ENCODE measurements at places on chromosomes 5 and 9.

DNA sequence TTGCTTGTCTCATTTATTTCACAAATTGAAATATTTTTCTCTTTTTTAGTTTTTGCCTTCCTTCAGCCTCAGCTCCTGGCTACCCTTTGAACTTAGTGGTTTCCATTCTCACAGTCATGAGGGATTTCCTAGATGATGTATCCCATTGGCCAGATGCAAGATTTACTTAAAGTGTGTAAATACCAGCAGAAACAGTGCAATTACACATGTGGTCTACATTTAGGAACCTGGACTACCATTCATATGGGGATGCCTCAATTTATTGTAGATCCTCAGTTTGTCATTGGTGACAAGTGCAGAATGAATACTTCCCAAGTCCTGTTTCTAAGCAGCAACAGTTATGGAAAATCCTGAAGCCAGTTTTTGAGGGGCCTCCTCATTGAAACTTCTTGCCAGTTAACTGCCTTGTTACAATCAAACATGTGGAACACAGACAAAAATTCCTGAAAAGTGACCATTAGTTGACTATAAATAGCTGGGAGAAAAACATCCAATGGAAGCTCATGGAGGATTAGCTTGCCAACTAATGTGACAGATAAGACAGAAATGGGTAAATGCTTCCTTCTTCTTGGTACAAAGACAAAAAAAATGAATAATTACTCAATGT is 113.6 kb upstream of the FER start:
- DNase-seq: no peak

DNA sequence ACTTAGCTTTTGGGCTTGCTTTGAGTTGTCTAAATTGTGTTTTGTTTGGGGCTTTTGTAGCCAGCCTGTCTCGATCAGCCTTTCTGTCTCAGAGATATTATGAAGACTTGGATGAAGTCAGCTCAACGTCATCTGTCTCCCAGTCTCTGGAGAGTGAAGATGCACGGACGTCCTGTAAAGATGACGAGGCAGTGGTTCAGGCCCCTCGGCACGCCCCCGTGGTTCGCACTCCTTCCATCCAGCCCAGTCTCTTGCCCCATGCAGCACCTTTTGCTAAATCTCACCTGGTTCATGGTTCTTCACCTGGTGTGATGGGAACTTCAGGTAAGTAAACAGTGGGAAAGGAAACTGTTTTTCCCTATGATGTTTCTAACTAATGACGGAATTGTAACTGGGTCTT is 48.6 kb downstream of the NUP214 start:
- no peak for DNase-seq

DNA sequence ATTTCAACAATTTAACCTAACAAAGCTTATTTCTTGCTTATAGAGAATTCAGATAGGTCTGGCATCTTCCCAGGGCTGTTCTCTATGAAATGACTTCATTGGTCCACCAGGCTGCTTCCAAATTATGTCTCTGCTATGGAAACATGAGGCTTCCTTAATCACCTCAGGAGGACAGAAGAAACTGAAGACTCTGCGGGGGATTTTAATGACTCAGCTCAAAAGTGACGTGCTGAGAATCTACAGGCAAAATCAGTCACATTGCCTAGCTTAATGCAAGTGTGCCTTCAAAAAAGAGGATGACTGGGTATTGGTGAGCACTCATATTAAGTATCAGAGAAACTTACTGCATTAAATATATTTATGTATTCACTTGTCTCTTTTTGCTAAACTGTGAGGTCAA is 315.5 kb upstream of the RGMB start:
- DNase-seq: no peak

DNA sequence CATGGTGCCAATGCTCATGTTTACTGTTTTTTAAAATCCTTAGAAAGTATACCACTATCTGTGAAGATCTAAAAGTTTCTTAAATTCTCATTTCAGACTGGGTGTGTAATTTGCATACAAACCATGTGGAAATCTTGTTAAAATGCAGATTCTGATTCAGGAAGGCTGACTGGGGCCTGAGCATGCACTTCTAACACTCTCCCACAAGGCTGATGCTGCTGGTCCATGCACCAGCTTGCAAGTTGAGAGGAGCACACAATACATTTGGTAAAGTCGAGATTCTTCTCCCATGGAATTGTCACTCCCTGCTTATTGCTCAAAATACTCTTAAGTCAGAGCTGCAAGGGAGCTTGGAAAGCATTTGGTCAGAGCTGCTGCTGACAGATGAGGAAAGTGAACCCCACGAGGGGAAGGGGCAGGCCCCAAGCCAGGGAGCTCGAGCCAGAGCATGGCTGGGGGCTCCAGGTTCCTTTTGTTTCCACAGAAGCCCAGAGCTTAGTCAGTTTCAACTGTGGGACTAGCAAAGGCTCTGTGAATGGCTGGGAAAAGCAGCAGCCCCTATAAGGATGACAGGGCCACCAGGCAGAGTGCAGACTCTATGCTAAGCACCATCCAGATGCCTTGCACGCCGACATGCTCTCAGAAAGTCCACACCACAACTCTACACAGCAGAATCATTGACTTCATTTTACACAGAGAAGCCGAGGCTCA is 93.5 kb upstream of the HAND1 start:
- no peak for DNase-seq

- DNase-seq: no peak
Observed at GRCh38 chr5:126449751-126450271, 26.6 kb downstream of the GRAMD2B start.

DNA sequence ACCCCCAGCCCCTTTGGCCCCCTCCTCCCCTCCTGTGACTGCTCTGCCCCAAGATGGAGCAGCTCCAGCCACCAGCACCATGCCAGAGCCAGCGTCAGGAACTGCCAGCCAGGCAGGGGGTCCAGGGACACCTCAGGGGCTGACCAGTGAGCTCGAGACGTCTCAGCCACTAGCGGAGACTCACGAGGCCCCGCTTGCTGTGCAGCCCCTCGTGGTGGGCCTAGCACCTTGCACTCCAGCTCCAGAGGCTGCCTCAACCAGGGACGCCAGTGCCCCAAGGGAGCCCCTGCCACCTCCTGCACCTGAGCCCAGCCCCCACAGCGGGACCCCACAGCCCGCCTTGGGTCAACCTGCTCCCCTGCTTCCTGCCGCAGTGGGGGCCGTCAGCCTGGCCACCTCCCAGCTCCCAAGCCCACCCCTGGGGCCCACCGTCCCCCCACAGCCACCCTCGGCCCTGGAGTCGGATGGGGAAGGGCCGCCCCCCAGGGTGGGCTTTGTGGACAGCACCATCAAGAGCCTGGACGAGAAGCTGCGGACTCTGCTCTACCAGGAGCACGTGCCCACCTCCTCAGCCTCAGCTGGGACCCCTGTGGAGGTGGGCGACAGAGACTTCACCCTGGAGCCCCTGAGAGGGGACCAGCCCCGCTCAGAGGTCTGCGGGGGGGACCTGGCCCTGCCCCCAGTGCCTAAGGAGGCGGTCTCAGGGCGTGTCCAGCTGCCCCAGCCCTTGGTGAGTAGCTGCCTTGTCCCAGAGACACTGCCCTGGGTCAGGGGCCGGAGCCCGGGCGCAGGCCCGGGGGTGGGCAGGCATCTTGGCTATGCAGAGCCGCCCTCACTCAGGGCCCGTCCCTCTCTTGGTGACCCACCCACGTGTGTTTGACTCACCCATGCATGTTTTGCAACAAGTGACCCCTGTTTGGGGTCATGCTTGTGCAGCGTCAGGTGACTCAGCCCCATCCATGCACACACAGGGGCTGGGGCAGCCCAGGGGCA is 105.2 kb downstream of the WNK2 start:
- peak; percentile 97 for DNase-seq

- no peak for DNase-seq
Observed at GRCh38 chr9:133225171-133226011, 16.3 kb upstream of the OBP2B start.

DNA sequence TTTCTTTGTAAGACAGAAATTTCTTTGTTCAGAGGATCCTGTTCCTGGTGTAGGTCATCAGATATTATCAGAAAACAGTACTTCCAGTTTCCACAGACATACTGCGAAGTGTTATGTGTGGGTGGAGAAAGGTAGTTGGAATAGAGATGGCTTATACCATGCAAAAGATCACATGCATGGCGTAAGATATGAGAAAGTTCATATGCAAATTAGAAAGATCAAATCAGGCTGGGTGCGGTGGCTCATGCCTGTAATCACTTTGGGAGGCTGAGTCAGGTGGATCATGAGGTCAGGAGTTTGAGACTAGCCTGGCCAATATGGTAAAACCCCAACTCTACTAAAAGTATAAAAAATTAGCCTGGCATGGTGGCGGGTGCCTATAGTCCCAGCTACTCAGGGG is 65.2 kb upstream of the GLIS3 start:
- DNase-seq: no peak

DNA sequence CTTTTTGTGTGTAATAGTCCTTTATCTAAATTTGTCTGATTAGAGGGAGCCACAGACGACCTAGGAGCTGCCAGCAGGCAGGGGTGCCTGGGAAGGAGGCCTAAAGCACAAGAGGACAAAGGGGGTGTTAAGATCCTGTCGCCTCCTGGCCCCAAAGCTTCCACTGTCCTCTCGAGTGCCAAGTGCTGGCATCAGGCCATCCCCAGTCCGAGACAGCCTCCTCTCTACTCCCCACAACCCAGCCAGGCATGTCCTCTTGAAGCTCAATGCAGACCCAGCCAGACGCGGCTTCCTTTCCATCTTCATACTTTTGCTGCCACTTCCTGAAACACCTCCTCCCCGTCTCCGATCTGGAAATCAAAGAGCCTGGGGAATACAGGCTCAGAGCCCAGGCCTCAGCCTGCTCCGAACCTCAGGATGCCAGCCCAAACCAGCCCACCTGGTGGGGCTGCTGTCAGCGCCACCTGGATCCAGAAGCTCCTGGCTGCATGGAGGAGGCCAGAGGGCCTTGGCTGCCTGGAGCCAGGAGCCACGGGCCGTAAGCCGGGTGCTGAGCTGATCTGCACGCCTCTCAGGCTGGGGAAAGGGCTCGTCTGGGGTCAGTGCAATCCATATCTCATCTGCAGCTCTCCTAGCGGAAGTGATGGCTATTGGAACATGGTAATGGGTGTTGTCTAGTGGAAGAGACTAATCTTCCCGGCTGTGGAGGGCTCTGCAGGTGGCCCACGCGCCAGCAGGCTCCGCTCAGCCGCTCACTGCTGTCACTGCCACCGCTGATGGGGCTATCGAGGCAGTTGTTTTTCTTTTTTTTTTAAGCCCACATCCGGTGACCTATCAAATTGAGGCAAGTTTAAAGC is 60.2 kb upstream of the FUBP3 start:
- DNase-seq: no peak

DNA sequence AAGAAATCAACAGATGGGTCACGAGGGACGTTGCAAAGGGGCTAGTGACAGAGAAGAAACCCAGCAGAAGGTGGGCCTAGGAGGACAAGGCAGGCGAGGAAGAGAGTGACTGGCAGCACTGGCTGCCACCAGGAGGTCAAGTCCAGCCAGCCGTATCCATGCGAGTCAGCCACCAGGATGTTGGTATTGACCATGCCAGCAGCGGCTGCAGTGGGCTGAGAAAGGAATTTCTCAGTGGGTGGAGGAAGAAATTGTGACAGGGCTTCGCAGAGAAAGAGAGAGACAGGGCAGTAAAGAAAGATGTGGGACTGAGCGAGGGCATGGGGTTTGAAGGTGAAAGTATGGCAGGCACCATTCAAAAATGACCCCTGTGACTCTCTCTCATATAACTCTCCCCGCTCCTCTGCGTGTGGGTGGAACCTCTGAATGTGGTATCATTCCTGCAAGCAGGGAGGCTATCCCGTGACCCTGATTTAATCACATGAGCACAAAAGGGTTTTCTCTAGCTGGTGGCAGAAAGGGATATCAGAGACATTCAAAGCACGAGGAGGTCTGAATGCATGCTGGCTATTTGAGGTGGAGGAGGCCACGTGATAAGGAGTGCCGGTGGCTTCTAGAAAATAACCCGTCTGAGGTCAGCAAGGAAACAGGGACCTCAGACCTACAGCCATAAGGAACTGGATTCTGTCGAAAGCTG is 45.4 kb upstream of the FBXW11 start:
- no peak for DNase-seq

GRCh38 chr5:15938961-15939360 is 240.6 kb downstream of the MARCHF11 start:
- no peak for DNase-seq

DNA sequence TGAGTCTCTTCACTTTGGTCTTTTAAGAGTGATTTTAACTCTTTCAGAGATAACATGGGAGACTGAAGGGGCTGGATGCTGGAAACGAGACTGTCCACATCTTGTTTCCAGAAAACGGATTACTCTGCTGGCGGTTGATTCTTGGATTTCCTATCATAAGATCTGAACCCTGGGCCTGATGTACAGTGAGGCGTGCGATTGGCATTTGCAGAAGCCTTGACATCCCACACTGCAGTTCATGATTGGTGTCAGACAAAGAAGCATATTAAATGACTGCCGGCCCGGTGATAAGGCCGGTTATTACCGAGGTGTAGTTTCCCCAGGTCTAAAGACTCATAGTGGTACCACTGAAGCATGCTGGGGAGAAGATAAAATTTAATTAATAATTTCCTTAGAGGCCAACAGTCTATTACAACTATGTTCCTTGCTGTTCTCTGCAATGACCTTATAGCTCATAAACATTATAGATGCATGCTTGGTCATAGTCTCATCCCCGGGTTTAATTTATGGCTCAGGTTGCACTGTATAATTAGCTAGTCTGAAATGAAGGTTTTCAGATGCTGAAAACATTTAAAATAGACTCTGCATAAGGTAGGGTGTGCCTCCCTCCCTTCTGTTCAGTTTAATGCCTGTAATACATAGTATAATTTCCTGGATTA is 99.2 kb downstream of the PPP2R2B start:
- DNase-seq: no peak

GRCh38 chr5:149063017-149063687 is at the start of gene SH3TC2:
Gene SH3TC2, minus strand, starts transcription at chr5:149063062. Its CDS starts 40 bp downstream, at chr5:149063022.
- DNase-seq: peak; percentile 40

Measured in HuH-7.5 (cell line).